ENCODE measurements at places on chromosomes 11 and 22.

DNA sequence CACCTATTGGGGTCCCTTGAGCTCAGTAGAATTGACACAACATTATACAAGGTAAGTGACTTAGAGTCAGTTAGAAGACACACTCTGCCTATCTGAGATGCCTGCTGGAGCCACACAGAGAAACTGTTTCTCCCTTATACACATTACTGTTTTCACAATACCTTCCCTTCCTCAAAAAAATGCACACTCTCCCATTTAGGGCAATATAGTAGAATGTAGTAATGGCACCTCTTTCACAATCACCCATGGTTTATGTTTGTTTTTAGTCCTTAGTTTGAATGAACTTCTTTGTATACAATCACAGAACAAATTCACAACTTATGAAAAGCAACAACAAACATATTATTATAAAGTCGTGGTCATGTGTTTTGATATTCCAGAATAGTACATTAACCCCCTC is 14.3 kb downstream of the OR52H1 start:
- no peak for DNase-seq

GRCh38 chr11:91244912-91245311 is 979.7 kb upstream of the FAT3 start:
- DNase-seq: no peak

GRCh38 chr22:29375398-29376076 is 12.8 kb downstream of the AP1B1 start:
- no peak for DNase-seq

- DNase-seq: no peak
Observed at GRCh38 chr11:94507485-94507884, 4.8 kb upstream of the C11orf97 start.

DNA sequence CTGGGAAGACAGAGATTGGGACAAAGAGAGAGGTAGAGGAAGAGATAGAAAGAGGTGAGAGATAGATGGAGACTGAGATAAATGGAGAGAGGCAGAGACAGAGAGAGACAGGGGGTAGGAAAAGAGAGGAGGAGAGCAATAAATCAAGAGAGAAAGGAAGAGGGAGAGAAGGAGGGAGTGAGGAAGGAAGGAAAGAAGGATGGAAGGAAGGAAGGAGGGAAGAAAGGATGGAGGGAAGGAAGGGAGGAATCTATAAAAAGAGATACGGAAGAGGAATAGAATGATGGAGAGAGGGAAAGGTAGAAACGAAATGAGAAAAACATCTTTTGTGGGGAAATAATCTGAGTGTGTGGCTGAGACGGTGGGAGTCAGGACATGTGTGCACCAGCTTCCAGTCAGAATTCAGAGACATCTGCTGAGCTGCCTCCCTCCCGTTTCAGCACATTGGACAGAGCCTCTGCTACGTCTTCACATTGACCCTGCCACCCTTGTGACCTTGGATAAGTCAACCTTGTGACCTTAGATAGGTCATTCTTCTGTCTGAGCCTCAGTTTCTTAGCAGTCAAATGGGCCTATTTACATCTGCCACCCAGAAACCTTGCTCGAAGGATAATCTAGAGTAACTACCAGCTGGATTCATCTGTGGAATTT is 417.8 kb downstream of the MIAT start:
- DNase-seq: no peak

- DNase-seq: no peak
Observed at GRCh38 chr11:17513853-17514252, 30.4 kb downstream of the USH1C start.

GRCh38 chr22:44068422-44069191 is 44.5 kb downstream of the PARVB start:
- no peak for DNase-seq

- DNase-seq: no peak
Observed at GRCh38 chr11:40287916-40288803, 1171.3 kb downstream of the LRRC4C start.

DNA sequence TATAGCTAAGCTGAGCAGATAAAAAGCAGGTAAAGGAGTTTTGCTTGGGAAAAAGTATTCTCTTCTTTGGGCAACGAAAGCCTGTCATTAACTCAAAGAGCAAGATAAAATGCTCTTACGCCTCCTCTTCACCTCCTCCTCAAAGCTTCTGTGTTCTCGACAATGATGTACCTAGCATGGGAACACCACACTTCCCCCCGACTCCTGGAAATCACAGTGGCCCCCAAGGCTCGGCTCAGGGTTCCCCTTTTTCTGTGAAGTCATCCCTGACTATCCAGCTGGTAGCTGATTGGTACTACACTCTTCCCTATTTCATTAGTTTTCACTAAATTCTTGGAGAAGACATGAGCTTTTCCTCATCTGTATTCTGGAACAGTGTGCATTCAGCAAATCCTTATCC is 336.1 kb downstream of the LARGE1 start:
- no peak for DNase-seq

- no peak for DNase-seq
Observed at GRCh38 chr11:92409956-92410355, 185.3 kb downstream of the FAT3 start.

GRCh38 chr22:35308480-35309021 is 8.9 kb downstream of the TOM1 start:
- no peak for DNase-seq

GRCh38 chr11:102306817-102307726 is 10.2 kb upstream of the BIRC3 start:
- DNase-seq: no peak

DNA sequence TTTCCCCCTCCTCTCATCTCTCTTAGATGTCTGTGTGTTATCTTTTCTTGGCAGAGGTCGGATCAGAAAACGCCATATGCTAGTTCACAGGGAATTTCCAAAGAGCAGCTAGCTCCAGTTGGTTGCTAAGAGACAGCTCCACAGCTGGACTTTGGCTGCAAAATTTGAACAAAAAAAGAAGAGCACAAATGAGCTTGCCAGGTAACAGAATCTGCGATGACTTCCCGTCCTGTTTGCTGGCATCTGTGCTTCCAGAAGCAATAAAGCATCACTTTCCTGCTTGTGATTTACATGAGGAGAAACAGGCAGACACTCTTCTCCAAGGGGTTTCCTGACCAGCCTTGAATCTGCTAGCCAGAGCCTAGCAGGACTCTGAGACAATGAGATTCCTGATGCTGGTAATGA is 596.0 kb upstream of the B3GAT1 start:
- no peak for DNase-seq

GRCh38 chr11:8283465-8284230 is 20.0 kb upstream of the LMO1 start:
- no peak for DNase-seq

- DNase-seq: no peak
Observed at GRCh38 chr11:92131289-92131865, 93.2 kb upstream of the FAT3 start.

DNA sequence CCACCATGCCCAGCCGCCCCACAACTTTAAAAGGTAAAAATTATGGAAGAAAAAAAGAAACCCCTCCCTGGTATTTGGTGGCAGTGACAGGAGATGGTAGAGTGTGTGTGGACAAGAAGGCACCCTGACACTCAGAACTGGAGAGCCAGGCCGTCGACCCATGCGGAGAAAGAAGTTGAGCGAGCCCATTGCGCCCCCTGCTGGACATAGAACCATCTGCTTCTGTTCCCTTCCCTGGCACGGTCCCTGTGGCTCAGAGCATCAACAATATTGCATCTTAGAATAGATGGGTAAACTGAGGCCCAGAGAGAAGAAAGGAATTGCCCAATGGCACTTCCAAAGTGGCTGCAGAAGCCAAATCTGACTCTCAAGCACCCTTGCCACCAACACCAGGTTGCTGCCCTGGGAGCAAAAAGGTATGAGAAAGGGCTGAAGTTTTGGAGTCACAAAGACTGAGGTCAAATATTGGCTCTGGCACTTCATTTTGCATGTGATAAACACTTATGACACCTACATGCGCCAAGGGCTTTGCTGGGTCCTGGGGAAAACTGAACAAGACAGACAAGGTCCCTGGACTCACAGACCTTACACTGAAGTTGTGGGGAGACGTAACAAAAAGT is 8.6 kb downstream of the MRPL11 start:
- peak; percentile 72 for DNase-seq

DNA sequence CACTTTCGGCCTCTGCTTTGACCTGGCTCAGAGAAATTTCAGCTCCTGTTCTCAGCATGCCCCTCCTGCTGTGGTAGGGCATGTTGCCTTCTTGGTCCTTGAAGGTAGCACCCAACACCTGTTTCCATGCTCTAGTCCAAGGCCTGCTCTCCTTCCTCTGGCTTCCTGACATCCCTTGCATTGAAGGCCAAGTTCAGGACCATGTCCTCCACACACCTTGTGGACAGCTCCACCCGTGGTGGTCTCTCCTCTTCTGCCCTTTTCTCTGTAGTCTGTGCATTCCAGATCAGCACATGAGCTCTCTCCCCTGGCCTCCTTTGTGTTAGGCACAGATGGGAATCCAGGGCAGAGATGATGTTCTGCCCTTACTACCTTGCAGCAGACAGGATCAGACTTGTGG is 225.3 kb downstream of the ADAMTS15 start:
- DNase-seq: no peak

DNA sequence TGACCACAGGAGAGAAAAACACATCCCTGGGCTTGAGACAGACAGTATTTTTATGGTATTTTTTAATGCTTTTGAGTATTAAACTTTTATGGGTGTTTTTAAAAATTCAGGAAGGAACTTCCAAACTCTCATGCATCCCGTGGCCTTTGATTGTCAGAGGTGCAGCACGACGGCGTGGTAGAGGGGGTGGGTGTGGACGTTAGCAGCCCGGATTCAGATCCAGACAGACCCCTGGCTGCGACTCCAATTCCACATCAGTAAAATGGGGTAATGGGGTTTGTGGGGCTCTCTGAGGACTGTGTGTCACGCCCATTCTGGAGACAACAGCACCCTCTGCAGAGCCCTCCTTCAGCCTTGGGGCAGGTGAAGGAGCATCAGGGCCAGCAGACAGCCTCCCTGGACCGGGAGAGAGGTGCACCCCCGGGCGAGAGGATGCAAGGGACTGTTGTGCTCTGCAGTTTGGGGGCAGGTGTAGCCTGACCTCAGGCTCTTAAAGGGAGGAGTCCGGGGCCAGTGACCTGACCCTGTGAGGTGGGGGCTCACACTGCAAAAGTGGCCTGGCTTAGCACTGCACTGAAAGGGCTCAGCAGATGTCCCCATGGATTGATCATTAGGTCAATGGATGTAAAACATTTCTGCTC is 1024.3 kb downstream of the TBC1D22A start:
- no peak for DNase-seq

DNA sequence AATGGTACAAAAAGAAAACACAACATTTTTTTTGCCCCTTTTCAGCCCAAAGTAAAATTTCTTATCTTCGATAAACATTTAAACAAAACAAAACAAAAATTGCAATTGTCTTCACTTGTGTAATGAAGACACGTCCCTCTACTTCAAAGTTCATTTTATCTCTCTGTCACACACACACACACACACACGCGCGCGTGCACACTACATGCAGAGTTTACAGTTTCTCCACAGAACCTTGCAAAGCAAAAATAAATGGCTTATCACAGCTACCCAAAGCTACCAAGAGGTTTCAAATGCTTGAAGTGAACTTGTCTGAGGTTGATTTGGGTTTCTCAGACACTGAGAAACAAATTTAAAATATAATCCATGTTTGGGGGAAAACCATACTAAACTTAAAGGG is 72.3 kb downstream of the ETS1 start:
- no peak for DNase-seq

- no peak for DNase-seq
Observed at GRCh38 chr11:126317756-126318573, 14.1 kb downstream of the DCPS start.

- no peak for DNase-seq
Observed at GRCh38 chr11:41281131-41281742, 178.2 kb downstream of the LRRC4C start.

GRCh38 chr11:101428918-101429317 is 154.9 kb downstream of the TRPC6 start:
- DNase-seq: no peak

GRCh38 chr11:100004541-100004940 is 682.5 kb upstream of the ARHGAP42 start:
- no peak for DNase-seq

DNA sequence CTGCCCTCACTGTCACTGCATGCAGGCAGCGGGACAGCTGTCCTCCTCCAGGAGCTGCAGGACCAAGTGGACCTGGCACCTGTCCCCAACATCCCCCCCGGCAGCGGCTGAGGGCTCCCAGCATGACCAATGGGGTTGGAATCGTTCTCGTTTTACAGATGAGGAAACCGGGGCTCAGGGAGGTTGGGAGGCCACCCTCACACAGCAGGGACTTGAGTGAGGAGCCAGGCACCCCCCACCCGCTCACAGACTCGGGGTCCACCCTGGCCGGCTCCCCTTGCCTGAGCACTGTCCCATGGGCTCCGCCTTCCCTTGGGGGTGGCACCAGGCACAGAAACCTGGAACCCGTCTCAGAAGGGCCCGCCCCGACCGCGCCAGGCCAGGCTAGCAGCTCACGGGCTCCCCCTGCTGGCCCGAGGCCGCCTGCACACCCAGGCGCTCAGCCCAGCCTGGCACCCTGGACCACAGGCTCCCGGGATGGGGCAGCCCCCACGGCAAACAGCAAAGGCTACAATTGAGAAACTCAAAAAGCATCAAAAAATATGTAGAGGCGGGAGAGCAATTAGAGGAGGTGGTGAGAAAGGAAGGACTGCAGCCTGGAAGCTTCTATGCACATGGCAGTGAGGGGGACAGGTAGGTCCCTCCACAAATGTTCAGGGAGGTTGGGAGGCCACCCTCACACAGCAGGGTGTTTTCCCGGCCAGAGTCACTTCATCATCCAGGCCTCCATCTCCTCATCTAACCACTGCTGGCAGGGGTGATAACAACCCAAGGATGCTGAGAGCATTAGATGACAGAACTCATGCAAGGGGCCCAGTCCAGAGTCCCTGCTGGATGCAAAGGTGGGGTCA is 12.8 kb downstream of the MACROD1 start:
- peak; percentile 68 for DNase-seq

- no peak for DNase-seq
Observed at GRCh38 chr11:89521294-89521693, 30.1 kb upstream of the NOX4 start.

DNA sequence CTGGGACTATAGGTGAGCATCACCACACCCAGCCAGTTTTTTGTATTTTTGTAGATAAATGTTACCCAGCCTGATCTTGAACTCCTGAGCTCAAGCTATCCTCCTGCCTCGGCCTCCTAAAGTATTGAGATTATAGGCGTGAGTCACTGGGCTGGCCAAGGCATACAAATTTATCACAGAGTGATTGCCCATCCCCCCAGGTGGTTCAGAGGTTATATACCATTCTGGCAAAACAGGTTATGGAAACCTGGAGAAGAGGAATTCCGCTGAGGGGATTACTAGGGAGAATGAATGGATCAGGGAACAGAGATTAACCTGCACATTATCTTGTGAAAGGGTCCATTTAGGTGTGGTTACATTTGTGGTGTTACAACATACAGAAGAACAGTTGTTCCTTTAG is 8.1 kb downstream of the ATG13 start:
- DNase-seq: no peak

- DNase-seq: no peak
Observed at GRCh38 chr11:13339195-13340153, 61.9 kb downstream of the BMAL1 start.

All from stimulated activated CD4-positive, alpha-beta T cell treated with anti-CD3 and anti-CD28 coated beads, Interleukin-1b, Interleukin-23, amount 100 ng/mL, for 4 hours (primary cell).